Sigmoid colon (tissue), 7 donors: ENCODE measurements at places on chromosomes 5 and 9. TPM values are rescaled to one million over a fixed set of nuclear protein-coding genes. Genes with fewer than 3 reads are reported as not detected.

IRX4 gene
- total RNA-seq, result not detected

DNA sequence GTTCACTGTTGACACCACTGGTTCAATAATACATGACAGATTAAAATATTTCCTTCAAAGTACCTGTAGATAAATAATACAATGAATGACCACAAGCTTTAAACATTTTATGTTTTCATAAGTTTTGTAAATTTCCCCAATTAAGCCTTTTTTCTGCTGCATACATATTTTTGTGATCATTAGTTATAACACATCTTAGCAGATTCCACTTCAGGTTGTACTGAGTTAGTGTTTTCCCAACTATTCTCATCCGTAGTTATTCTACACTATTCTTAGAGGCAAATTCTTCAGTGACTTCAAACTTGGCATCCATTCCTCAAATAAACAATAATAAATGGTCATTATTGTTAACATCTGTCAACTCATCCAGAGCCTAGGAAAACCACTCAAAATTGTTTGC, 100.9 kb downstream of the NRG2 start:
- H3K4me1 ChIP-seq, result no peaks in the 10 kb centered on the region
- no peaks in the 10 kb centered on the region for H3K27me3 ChIP-seq
- no peaks in the 10 kb centered on the region for H3K36me3 ChIP-seq
- H3K27ac ChIP-seq, result no peak overlapping the region
- H3K4me3 ChIP-seq, result no peak overlapping the region
- DNase-seq, result no peak

DNA sequence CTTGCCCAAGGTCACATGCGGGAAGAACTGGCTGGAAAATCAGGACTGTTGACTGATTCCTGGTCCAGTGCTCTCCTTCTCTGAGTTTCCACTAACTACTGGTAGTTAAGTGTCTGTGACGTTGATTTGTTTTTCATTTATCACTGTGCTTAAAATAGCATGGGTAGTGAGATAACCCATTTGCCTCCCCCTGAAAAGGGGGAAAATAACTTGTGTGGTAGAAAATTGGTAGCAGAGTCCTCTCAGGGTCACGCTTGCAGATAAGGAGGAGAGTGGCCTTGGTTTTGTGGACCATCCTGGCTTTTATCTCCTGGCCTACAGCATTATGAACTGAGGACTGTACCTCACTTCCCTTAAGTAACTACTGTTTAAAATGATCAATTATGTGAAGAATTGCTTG, 10.9 kb downstream of the FUBP3 start:
- no peak overlapping the region for H3K27ac ChIP-seq
- no peaks in the 10 kb centered on the region for H3K36me3 ChIP-seq
- H3K4me1 ChIP-seq, result peaks cover 6% of the 10 kb centered on the region
- H3K27me3 ChIP-seq, result no peaks in the 10 kb centered on the region
- no peak overlapping the region for H3K4me3 ChIP-seq

GRCh38 chr9:122788831-122789230, at the start of gene OR5C1:
Gene OR5C1 (plus strand): TSS chr9:122788933. CDS start chr9:122788933, 0 bp downstream.
- no peaks in the 10 kb centered on the region for H3K27me3 ChIP-seq
- H3K4me3 ChIP-seq, result no peak within 1 kb of the TSS
- H3K36me3 ChIP-seq, result no peaks in the 10 kb centered on the region
- no peaks in the 10 kb centered on the region for H3K4me1 ChIP-seq

GRCh38 chr9:116516456-116516855, 170.6 kb upstream of the TRIM32 start:
- DNase-seq, result no peak
- no peak overlapping the region for H3K27ac ChIP-seq
- H3K36me3 ChIP-seq, result no peaks in the 10 kb centered on the region
- no peaks in the 10 kb centered on the region for H3K4me1 ChIP-seq

DNA sequence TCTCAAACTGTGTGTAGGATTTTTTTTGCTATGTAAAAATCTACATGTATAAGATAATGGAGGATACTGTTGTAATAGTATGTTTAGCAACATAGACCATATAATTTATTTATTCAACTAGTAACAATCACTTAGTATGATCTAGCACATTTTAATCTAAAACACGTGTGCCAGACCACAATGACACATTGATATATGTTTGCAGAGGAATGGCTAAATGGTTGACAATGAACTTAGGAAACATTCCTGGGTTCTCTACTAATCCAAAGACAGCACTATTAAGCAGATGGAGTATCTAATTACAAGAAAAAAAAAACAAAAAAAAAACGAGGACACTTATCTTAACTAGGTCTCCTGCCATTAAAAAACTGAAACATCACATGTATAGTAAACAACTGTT, 261.7 kb upstream of the PAPPA start:
- H3K36me3 ChIP-seq, result no peaks in the 10 kb centered on the region
- no peak for DNase-seq
- H3K4me1 ChIP-seq, result no peaks in the 10 kb centered on the region

GRCh38 chr5:169831331-169831730, 149.0 kb downstream of the INSYN2B start:
- H3K4me3 ChIP-seq, result no peak overlapping the region
- H3K27me3 ChIP-seq, result no peaks in the 10 kb centered on the region
- H3K36me3 ChIP-seq, result no peaks in the 10 kb centered on the region
- H3K4me1 ChIP-seq, result no peaks in the 10 kb centered on the region

- H3K4me3 ChIP-seq, result no peak overlapping the region
- DNase-seq, result no peak
- H3K4me1 ChIP-seq, result peaks cover 58% of the 10 kb centered on the region
- no peak overlapping the region for H3K27ac ChIP-seq
- H3K36me3 ChIP-seq, result no peaks in the 10 kb centered on the region
Observed at GRCh38 chr5:14261235-14261634, 118.1 kb downstream of the TRIO start.

- no peak overlapping the region for H3K4me3 ChIP-seq
- peak overlapping the region; percentile 44 for H3K27ac ChIP-seq
- no peaks in the 10 kb centered on the region for H3K36me3 ChIP-seq
- no peak for DNase-seq
- H3K27me3 ChIP-seq, result no peaks in the 10 kb centered on the region
Observed at GRCh38 chr5:94240596-94240992, 377.8 kb downstream of the KIAA0825 start.

- no peak overlapping the region for H3K27ac ChIP-seq
- no peaks in the 10 kb centered on the region for H3K27me3 ChIP-seq
- no peaks in the 10 kb centered on the region for H3K36me3 ChIP-seq
- H3K4me1 ChIP-seq, result peaks cover 13% of the 10 kb centered on the region
- no peak overlapping the region for H3K4me3 ChIP-seq
- no peak for DNase-seq
Observed at GRCh38 chr5:99320436-99320835, 391.6 kb upstream of the CHD1 start.

GRCh38 chr5:39485079-39485478, 60.3 kb upstream of the DAB2 start:
- H3K27me3 ChIP-seq, result no peaks in the 10 kb centered on the region
- H3K36me3 ChIP-seq, result no peaks in the 10 kb centered on the region
- H3K4me1 ChIP-seq, result peaks cover 22% of the 10 kb centered on the region
- no peak overlapping the region for H3K27ac ChIP-seq

GRCh38 chr9:107280543-107280942, 2.5 kb upstream of the RAD23B start:
- no peaks in the 10 kb centered on the region for H3K27me3 ChIP-seq
- DNase-seq, result no peak
- H3K4me1 ChIP-seq, result peaks cover 21% of the 10 kb centered on the region
- no peak overlapping the region for H3K27ac ChIP-seq
- H3K36me3 ChIP-seq, result no peaks in the 10 kb centered on the region

DNA sequence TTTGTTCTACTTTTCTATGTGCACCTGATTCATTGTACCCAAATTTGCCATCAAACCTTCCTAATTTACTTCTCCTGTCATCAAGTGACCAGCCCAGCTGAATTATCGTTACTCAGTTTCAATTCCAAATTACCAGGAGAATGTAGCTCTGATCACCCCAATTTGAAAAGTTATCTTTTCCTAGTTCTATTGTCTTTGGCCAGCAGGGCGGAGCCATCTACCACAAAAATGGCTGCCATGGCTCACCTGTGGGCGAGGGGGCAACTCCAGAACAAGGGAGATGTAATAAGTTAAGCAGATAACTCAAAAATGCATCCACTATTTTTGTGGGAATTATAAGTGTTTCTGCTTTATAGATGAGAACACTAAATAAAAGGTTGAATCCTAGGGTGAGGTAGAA, 133.8 kb upstream of the MOCS2 start:
- no peak overlapping the region for H3K4me3 ChIP-seq
- no peaks in the 10 kb centered on the region for H3K4me1 ChIP-seq
- H3K27me3 ChIP-seq, result no peaks in the 10 kb centered on the region
- H3K27ac ChIP-seq, result no peak overlapping the region
- H3K36me3 ChIP-seq, result no peaks in the 10 kb centered on the region

GMCL2 gene
- not detected for total RNA-seq

DNA sequence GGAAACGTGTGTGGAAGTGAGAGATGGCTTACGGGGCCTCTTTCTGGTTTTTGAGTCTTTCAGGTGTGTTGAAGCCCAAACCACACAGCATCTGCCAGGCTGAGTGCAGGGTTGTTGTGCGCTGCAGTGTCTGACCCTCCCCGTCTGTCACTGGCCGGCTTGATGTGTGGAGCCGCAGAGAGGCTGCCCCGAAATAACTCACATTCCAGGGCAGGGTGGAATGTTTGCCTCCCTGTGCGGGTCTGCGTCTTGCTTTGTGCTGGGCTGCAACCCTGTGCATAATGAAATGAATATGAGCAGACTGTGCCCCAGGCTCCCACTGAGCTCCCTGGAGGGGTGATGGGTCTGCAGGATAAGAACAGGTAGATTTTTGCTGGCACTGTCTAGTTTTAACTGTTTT, 9.9 kb upstream of the PLEKHG4B start:
- H3K27me3 ChIP-seq, result no peaks in the 10 kb centered on the region
- no peaks in the 10 kb centered on the region for H3K36me3 ChIP-seq
- no peaks in the 10 kb centered on the region for H3K4me1 ChIP-seq
- no peak overlapping the region for H3K27ac ChIP-seq
- no peak overlapping the region for H3K4me3 ChIP-seq
- no peak for DNase-seq

- peaks cover 9% of the 10 kb centered on the region for H3K4me1 ChIP-seq
- H3K27ac ChIP-seq, result no peak overlapping the region
- DNase-seq, result no peak
Observed at GRCh38 chr9:27278374-27278773, 18.6 kb downstream of the EQTN start.
